Gastroesophageal sphincter (tissue), 4 donors: ENCODE measurements at places on chromosomes 7 and 10. TPM values are rescaled to one million over a fixed set of nuclear protein-coding genes. Genes with fewer than 3 reads are reported as not detected.

Gene CHN2
- 7.6 TPM for total RNA-seq

- ATAC-seq, result no peak
These were observed 190.9 kb downstream of the RNLS start for GRCh38 chr10:88392222-88392621.

GRCh38 chr7:191105-191980 is 1.0 kb upstream of the FAM20C start:
- ATAC-seq, result peak; percentile 23

- no peak for ATAC-seq
These were observed 72.8 kb downstream of the INSYN2A start for GRCh38 chr10:127123626-127124025.

GRCh38 chr7:75617634-75618234 is 121.0 kb downstream of the HIP1 start:
- peak; percentile 80 for ATAC-seq

DNA sequence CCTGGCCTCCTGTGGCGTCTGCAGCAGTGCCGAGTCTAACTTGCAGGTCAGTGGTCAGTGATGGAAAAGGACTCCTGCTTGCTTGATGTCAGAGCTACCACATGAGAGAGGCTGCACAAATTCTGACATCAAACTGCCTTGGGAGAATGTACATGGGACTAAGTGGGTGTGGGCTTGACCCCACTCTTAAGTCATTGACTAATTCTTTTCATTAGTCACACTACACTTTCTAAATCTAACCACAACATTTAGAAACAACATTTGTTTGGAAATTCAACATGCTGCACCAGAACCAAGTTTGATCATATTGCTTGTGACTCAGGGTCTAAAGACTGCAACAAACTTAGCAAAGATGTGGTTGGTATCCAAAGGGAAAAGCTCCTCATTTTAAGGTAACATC is 24.4 kb upstream of the CDC14C start:
- ATAC-seq, result no peak

GRCh38 chr10:84176836-84177474 is 3.4 kb downstream of the GPR15LG start:
- ATAC-seq, result peak; percentile 28

- no peak for ATAC-seq
These were observed 143.7 kb downstream of the VIPR2 start for GRCh38 chr7:159000859-159001435.

Gene MDH2
- total RNA-seq, result 69.7 TPM
